ENCODE measurements at places on chromosomes 3 and 15. TPM values are rescaled to one million over a fixed set of nuclear protein-coding genes. Genes with fewer than 3 reads are reported as not detected.

GRCh38 chr3:155465664-155466063 lies 172.2 kb upstream of the STRIT1 start:
- H3K27me3 ChIP-seq = peaks cover 3% of the 10 kb centered on the region
- H3K36me3 ChIP-seq = peaks cover 2% of the 10 kb centered on the region
- H3K4me3 ChIP-seq = no peak overlapping the region
- H3K27ac ChIP-seq = no peak overlapping the region
- DNase-seq = no peak

DNA sequence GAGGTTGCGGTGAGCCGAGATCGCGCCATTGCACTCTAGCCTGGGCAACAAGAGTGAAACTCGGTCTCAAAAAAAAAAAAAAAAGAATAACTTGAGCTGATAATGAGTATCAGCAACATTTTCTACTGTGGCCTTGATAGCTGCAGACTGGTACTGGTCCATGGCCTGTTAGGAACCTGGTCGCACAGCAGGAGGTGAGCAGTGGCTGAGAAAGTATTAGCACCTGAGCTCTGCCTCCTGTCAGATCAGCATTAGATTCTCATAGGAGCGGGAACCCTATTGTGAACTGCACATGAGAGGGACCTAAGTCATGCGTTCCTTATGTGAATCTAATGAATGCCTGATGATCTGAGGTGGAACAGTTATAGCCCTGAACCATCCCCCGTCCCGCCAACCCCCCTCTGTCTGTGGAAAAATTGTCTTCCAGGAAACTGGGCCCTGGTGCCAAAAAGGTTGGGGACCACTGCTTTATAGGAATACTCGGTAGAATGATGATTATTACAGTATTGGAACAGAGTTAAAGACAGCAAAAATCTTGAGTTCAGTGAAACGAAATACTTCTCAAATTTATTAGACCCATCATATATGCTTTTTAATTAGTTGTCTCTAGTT lies 126.0 kb downstream of the ZNF609 start:
- DNase-seq = no peak
- no peaks in the 10 kb centered on the region for H3K36me3 ChIP-seq
- no peaks in the 10 kb centered on the region for H3K27me3 ChIP-seq
- peaks cover 67% of the 10 kb centered on the region for H3K4me1 ChIP-seq
- no peak overlapping the region for H3K4me3 ChIP-seq

DNA sequence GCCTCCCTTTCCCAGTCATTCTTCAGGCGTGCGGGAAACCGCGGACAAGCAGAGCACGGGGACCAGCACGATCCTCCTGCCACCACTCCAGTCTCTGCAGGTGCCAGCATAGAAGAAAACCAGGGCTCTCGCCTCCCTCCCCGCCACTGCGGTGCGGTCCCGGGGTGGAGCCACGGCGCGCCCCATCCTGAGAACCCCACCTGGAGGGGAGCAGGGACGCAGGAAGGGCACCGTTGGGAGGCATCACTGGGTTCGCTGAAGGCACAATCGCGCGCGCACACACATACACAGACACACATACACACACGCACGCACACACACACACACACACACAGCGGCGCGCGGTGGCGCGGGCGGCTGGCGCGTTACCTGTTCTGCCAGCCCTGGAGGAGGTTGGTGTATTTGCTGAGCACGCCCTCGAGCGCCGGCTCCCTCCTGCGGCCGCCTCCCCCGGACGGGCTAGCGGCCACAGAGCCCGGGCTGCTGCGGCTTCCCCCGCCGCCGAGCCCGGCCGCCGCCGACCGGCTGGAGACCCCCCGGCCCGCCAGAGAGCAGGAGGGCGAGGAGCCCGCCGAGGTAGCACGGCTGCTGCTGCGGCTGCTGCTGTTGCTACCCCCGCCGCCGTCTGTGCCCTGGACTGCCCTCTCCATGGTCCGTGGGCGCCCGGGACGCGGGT lies 394 bp downstream of the OSBPL10 start:
- H3K4me3 ChIP-seq = peak overlapping the region; percentile 78
- H3K27ac ChIP-seq = no peak overlapping the region
- H3K27me3 ChIP-seq = peaks cover 42% of the 10 kb centered on the region
- peak; percentile 58 for DNase-seq

LAMB2 gene
- not detected for total RNA-seq

DNA sequence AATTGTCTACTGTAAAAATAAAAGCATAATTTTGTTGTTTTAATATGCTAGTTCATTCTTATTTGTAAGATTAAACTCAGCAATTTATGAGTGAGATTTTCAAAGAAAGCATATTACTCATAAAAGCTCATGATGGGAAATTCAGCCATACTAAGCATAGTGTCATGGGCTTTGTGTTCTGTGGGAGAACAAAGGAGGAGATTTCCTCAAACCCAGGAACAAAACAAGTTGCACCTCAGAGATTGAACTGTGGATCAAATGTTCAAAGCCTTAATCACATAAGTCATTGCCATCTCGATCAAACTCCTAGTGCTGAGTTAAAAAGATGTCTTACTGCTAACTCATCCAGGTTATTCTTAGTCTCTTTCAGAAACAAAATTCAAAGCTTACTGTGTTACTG lies 85.6 kb upstream of the PDZRN3 start:
- H3K4me3 ChIP-seq = no peak overlapping the region
- H3K27ac ChIP-seq = no peak overlapping the region
- DNase-seq = no peak
- H3K4me1 ChIP-seq = no peaks in the 10 kb centered on the region
- no peaks in the 10 kb centered on the region for H3K27me3 ChIP-seq

DNA sequence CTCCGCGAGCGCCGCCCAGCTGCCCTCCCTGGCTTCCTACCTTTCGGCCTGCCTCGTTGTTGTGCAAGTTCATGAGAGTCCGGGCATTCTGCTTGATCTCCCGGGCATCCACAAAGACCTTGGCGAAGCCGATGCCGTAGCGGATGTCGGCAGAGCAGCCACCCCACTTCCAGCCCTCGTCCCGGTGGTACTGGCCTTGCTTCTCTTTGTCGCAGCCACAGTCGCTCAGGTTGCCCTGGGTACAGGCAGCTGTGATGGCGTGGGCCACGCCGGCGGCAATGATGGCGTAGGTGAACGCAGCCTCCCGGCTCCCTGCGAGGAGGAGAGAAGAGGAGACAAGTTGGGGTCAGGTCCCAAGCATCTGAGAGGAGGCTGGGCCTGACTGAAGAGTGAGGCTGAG lies 25.4 kb downstream of the WNT7A start:
- peaks cover 13% of the 10 kb centered on the region for H3K4me1 ChIP-seq
- DNase-seq = no peak
- H3K36me3 ChIP-seq = no peaks in the 10 kb centered on the region
- H3K27me3 ChIP-seq = no peaks in the 10 kb centered on the region
- H3K27ac ChIP-seq = no peak overlapping the region
- no peak overlapping the region for H3K4me3 ChIP-seq

DNA sequence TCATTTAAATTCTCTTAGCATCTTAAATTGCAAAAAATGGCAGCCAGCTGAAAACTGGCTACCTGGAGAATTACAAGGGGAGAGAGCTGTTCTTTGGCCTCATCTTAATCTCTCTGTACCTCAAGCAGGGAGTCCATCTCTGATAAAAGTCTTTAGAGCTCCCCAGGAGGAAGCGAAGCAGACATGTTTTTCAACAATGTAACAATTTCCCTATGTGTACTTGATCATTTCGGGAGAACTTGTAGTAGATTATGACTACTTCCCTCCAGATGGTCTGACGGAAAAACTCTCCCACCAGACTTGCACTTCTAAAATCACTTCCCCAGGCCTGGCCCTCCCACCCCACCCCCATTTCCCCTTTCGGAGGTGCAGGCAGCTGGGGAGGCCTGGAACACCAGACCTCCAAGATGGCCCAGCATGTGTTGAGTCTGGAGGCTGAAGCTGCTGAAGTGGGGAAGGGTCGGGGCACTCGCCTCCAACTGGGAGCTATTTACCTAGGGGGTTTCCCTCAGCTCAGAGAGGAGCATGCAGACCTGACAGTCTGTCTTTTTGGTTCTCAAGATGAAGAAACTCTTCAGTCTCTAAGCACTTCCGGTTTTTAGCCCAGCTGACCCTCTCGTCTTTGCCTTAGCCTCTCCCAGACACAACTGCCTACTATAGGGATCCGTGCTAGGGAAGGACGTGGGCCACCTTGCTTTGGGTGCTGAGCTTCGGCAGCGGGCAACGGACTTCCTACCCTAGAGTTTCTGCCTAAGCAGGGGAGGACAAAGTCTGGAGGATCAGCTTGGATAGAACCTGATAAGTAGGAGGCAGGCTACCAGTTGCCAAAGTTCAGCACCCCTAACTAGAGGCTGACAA lies 164.0 kb upstream of the TBL1XR1 start:
- H3K27ac ChIP-seq = peak overlapping the region; percentile 94
- no peaks in the 10 kb centered on the region for H3K36me3 ChIP-seq
- H3K4me3 ChIP-seq = peak overlapping the region; percentile 72
- H3K4me1 ChIP-seq = peaks cover 48% of the 10 kb centered on the region
- H3K27me3 ChIP-seq = no peaks in the 10 kb centered on the region

DNA sequence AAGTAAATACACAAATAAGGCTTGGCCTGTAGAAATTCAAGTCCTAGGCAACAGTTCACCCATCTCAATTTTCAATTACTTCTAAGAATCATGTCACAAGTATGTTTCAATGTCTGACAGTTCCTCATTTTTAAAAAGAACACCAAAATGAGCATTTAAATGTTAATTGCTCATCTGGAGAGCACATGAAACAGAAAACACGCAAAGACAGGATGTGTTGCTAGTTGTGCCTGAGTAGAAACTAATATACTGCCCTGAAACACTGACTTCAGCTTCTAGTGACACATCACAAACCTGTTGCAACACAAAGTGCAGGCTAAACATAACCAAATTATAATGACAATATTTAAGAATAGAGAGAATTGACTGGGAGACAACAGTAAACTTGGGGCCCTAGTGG lies 167.3 kb upstream of the THBS1 start:
- no peak overlapping the region for H3K27ac ChIP-seq
- DNase-seq = no peak
- no peak overlapping the region for H3K4me3 ChIP-seq
- peaks cover 6% of the 10 kb centered on the region for H3K4me1 ChIP-seq
- no peaks in the 10 kb centered on the region for H3K36me3 ChIP-seq
- H3K27me3 ChIP-seq = peaks cover 9% of the 10 kb centered on the region

Data from activated naive CD4-positive, alpha-beta T cell treated with anti-CD3 and anti-CD28 coated beads for 36 hours (primary cell).